ENCODE measurements at places on chromosomes 4 and X.

- no peak for DNase-seq
Measured at GRCh38 chr4:182280436-182281111, 37.4 kb downstream of the TENM3 start.

DNA sequence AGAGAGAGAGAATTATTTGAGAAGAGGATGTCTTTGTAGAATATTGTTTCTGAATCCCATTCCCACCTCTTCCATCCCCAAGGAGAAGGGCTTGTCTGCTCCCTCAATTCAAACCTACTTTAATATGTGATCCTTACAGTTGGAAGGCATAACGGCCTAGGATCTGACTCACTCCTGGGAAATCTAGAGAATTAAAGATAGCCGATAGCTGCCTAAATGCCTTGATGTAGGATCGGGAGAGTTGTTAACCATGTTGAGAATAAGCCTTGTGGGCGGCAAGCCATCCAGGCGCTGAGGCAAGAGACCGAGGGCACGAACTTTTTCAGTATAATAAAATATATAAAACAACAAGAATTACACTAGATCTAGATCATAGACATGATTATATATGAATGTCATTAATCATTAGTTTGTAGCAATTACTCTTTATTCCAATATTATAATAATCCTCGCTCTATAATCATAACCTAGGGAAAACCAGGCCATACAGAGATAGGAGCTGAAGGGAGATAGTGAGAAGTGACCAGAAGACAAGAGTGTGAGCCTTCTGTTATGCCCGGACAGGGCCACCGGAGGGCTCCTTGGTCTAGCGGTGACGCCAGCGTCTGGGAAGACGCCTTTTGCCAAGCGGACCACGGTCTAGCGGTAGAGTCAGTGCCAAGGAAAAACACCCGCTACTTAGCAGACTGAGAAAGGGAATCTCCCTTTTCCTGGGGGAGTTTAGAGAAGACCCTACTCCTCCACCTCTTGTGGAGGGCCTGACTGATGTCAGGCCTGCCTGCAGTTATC is 13.5 kb downstream of the EMCN start:
- no peak for DNase-seq

DNA sequence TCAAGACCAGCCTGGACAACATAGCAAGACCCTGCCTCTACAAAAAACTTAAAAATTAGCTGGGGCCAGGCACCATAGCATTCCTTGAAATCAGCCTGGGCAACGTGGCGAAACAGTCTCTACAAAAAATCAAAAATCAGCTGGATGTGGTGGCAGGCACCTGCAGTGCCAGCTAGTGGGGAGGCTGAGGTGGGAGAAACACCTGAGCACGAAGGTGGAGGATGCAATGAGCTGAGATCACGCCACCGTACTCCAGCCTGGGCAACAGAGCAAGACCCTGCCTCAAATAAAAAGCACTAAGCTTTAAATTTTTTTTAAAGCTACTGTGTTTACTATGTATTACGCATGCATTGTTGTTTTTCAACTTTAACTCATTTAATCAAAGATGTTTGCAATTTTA is 3.2 kb downstream of the RPL9 start:
- DNase-seq = no peak

GRCh38 chr4:73984736-73985527 is 3.1 kb downstream of the PPBP start:
- DNase-seq = no peak

DNA sequence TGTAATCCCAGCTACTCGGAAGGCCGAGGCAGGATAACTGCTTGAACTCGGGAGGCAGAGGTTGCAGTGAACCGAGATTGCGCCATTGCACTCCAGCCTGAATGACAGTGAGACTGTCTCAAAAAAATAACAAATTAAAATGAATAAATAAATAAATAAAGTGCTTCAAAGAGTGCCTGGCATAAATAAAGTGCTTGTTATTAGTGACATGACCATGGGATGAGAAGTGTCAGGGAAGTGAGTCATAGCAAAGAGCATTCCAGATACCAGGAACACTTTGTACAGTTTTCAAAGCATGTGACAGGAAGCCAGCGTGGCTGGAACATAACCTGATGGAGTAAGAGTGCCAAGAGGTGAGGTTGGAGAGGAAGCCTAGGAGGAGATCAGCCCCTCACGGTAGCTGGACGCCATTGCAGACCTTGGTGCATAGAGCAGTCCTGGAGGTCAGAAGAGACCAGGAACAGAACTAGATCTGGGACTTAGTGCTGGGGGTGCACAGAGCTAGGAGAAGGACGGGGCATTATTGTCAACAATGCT is 6.0 kb upstream of the WDR13 start:
- no peak for DNase-seq

DNA sequence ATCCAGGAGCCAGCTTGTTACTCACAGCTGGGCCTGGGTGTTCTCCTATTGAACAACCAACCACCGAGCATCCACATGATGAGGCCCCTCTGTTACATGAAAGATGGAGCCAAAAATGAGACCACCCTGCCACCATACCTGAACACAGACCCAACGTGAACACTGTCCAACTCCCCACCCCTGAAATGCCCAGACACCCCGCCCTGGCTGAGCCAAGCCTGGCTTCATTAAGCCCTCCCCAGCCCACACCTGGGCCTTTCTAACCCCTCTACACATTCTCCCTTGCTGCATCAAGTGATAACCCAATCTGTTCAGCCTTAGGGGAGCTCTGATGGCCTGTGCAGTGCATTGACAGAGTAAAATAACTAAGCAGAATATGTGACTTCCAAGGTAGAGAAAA is 80.7 kb downstream of the EVC start:
- DNase-seq = no peak

GRCh38 chrX:130304587-130305368 is 34.9 kb upstream of the SLC25A14 start:
- no peak for DNase-seq

DNA sequence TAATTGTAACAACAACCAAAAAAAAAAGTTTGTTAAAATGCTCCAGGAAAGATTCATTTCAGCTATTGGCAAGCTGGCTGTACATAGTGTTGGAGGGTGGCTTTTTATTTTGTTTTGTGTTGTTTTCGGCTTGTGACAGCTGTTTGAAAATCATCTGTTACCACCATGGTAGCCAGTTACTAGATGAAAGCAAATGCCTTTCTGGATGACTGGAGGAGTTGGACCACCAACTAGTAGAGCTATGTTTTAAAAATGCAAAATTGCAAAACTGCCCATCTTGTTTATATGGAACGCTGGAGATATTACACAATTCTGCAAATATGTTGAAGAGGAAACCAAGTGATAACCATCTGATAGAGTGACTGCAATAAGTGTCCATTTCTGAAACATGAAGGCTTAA is 53.2 kb upstream of the TNIP3 start:
- no peak for DNase-seq

DNA sequence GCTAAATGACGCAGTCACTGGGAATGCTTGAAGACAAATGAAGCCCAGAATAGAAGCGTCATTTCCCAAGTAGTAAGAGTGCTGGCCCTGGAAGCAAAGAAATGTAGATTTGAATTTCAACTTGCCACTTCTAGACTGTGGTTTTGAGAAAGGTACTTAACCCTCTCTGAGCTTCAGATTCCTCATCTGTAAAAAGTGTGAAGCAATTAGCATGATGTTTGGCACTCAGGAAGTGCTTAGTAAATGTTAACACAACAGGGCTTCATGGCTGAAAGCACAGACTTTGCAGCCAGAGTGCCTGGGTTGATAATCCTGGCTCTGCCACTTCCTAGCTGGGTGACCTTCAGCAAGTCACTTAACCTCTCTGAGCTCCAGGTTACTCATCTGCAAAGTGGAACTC is 147.4 kb upstream of the RPS6KA3 start:
- DNase-seq = no peak

DNA sequence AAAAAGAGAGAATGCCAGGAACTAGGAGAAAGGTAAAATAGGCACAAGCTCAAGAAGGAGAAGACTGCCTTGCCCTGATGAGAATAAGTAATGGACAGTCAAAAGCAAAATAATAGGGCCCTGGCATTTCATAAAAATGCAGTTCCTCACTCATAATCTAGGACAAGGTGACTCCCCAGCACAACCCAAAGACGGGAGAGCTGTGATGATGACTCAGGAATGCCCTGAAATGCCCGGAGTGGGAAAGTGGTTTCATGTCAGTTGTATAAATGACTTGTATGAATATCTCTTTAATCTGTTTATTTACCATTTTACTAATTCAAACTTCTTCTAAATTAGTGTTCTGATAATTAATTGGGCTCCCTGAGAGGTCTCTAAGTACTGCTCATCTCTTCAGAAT is 28.8 kb upstream of the SETD7 start:
- DNase-seq = no peak

GRCh38 chr4:152676052-152676854 is 3.5 kb downstream of the TMEM154 start:
- no peak for DNase-seq

DNA sequence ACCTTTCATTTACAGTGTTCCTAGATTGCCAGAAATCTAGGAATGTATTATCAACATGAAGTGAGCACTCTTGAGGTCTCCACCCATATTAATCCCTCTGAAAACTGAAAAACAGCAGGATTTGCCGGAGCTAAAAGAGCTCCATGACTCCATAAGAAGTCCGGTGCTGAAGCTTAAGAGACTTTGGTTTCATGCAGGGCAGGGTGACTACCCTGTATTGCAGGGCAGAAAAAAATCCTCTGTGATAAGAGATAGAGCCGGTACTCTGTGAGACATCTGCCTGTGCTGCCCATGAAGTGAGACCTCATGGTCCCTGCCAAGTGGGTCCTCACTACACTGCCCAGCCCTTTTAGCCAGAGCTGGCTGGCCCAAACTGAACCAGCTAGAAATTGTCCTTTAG is 127.2 kb upstream of the NPY2R start:
- no peak for DNase-seq

DNA sequence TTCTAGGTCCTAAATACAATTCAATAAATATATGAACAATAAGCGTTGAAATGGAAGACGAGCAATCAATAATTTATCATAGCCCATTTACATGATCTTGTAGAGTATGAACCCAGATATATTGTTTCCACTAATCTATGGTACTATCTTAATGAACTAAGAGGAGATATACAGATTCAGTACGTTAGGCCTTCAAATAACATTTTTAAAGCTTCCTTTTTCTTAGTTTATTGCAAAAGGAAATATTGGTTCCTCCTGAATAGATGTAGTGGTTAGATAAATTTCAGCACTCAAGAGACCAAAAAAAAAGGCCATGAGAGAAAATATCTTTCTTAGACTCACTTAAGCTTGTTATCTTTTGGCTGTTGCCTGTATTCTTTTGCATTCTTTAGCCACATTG is 147.5 kb upstream of the PITX2 start:
- no peak for DNase-seq

- DNase-seq = peak; percentile 15
Measured at GRCh38 chr4:81084634-81085033, 54.1 kb downstream of the BMP3 start.

GRCh38 chrX:136954930-136955329 is 74.4 kb upstream of the RBMX start:
- no peak for DNase-seq

DNA sequence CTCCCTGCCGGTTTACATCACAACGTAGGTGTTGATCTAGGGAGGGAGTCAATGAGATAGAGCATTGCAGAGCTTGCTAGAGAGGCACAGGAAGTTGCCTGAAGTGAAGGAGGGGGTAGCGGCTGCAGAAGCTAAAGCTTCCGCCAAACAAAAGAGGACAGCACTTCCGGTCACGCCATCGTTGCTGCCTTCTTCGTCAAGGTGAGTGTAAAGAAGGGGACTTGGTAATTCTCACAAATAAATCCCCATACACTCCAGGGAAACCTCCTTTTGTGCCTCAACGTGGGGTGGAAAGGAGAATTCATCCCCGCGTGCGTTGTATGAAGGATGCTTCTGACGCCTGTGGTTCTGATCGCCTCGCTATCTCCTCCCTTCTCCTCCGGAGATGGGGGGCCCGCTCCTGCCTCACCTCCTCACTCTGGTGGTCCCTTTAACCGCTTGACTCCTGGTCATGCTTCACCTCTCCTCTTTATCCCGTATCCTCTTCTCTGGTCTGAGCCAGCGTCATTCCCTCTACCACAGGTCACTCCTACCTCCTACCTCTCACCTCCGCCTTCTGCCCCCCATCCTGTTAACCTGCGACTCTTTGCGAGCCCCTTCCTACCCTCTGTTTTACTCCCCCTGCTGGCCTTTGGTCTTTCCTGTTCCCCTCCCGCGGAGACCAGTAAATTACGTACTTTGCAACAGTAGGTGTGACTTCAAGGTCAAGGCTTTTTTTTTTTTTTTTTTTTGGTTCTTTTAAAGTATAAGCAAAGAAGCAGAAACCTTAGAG is 59.9 kb downstream of the GSPT2 start:
- DNase-seq = peak; percentile 79

- DNase-seq = no peak
Measured at GRCh38 chrX:31440546-31440945, 368.7 kb upstream of the FTHL17 start.

- DNase-seq = no peak
Measured at GRCh38 chr4:139297001-139297410, 4.3 kb upstream of the NAA15 start.

GRCh38 chrX:79182616-79183015 is 38.1 kb downstream of the GPR174 start:
- DNase-seq = no peak

DNA sequence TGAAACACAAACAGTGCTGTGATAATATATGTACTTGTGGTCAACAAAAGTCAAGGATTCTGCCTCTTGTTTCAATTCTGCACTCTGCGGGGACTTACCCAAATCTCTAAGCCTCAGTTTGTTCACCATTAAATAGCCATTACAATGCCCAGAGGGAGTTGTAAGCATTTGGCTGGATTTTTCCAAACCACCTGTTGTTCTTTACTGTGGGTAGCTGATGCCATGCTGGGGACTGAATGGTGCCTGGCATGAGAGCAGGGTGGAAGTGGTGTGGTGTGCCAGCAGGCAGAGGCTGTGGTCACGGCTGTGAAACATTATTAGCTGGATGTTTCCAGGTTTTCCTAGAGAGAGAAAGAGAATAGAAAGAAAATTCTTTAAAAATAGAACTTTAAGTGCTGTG is 60.7 kb upstream of the PAK3 start:
- no peak for DNase-seq

GRCh38 chrX:11254417-11255109 is 38.6 kb upstream of the AMELX start:
- DNase-seq = no peak
